AG04449 (cell line): ENCODE measurements at places on chromosomes 11 and 22.
A peak's percentile ranks its signal among the peaks of the same experiment; 100 is the strongest.

GRCh38 chr11:122799406-122800105 lies 38.7 kb upstream of the CRTAM start:
- no peak for DNase-seq

DNA sequence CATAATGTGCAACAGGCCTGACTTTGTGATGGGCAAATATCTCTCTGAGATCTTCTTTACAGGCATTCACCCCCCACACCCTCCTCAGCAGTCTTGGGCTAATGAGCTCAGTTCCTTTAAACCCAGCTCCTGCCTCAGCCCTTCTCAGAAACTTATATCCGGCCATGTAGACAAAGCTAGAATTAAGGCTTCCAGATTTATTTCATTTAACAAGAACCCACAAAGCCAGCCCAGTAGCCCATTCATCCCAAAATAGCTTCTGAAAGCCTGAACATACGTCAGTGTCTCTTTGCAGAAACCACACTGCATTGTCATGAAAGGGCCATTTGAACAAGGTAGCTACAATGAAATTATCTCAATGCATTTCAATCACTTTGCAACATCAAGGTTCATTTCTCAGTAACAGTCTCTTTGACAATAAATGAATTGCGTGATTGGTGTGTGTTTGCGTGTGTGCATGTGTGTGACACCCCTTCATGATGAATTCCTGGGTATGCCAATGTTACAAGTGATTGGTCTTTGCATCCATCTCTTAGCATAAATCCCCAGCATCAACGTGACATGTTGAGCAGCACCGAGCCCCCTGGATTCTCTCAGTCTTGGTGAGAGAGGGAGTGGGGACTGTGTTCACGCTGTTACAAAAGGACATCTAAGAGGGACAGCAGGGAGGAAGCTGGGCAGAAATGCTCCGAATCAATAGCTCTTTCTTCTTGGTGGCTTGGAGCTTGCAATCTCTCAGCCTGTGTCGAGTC lies 299.6 kb downstream of the KIRREL3 start:
- DNase-seq, result no peak

- DNase-seq, result no peak
Observed at GRCh38 chr11:94767701-94768601, at the start of gene AMOTL1. Gene AMOTL1, plus strand, starts transcription at chr11:94768356. Its CDS starts 156 bp downstream, at chr11:94768512.

GRCh38 chr22:44181912-44182587 lies 1.3 kb downstream of the PARVG start:
- DNase-seq, result no peak

- no peak for DNase-seq
Observed at GRCh38 chr11:50174975-50175374, 142.3 kb downstream of the OR4C45 start.

DNA sequence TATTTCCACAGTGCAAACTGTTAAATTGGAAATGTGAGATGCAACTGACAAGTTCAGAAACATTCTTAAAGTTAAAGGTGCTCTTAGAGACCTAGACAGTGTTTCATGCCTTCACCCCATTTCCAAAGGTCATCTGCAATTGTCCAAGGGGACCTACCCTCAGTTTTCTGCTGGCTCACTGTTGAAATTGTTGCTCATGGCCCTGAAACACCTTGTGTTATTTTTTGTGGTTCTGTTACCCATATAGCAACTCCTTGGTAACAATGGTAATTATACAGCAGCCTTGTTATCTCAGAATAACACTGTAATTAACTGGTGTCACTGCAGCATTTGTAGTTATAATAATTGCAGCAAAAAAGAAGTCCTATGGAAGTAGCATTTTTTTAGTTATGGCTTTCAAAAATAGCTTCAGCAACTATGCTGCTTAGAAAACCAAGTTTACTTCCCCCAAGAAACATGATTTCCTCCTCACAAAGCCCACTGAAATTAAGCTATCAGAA lies 49.2 kb upstream of the CCDC34 start:
- DNase-seq, result no peak

GRCh38 chr22:45709060-45709739 lies 37.6 kb downstream of the ATXN10 start:
- DNase-seq, result no peak

- peak; percentile 60 for DNase-seq
Observed at GRCh38 chr11:1749395-1750351, 722 bp downstream of the IFITM10 start.

DNA sequence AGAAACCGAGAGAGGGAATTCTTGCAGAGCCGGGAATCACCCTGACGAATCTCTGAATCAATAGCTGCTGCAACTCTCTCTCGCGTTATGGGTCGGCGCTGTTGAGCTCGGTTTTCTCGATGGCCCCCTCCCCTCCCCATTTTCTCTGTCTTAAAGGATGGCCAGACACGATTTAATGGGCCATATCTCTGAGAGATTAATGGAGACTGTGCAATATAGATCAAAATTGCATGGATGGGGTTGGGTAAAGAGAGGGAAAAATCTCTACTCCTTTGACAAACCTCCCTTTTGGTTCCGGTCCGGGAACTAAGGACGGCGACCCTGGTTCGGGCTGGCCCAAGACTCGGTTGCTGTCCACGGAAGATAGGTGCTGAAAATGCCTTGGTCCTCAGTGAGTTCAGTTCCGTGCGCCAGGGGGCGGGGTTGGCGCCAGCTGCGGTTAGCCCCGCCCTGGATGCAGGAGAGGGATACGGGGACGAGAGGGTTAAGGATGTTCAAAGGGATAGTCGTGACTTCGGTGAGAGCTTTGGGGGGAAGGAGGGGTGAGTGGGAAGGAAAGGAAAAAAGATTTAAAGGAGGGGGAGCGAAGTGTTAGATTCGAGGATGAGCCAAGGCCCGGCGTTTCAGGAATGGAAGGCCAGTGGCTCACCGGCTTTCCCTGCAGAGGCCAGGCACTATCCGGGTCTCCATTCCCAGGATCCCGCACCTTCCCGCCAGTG lies 103.6 kb upstream of the HSD17B12 start:
- no peak for DNase-seq
